ENCODE measurements at places on chromosomes 4 and X.

- DNase-seq, result no peak
Observed at GRCh38 chr4:103996064-103996463, 276.3 kb upstream of the TACR3 start.

- DNase-seq, result no peak
Observed at GRCh38 chrX:72475338-72475737, 97.3 kb downstream of the HDAC8 start.

- DNase-seq, result no peak
Observed at GRCh38 chrX:99301990-99302389, 1108.1 kb downstream of the PCDH19 start.

- DNase-seq, result no peak
Observed at GRCh38 chr4:186931519-186931918, 207.9 kb upstream of the FAT1 start.

DNA sequence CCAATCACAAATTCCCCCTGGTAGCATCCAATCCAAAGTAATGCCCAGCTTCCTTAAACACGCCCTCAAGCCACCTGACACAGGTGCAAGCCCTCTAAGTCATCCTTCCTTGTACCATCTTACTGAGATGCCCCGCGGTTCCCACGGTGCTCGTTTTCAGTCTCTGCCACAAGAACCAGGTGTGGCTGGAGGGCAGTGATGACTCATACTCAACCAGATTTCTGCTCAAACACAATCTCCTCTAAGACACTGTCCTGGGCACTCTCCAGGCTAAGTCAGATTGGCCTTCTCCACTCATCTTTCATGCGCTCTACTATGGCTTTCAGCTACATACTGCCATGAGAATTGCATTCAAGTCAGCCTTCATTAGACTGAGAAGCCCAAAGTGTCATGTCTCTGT, 3.5 kb downstream of the SH3KBP1 start:
- DNase-seq, result no peak

Measured in CD4-positive, alpha-beta T cell (primary cell).